ENCODE measurements at places on chromosomes 4 and X.
A peak's percentile ranks its signal among the peaks of the same experiment; 100 is the strongest.

DNA sequence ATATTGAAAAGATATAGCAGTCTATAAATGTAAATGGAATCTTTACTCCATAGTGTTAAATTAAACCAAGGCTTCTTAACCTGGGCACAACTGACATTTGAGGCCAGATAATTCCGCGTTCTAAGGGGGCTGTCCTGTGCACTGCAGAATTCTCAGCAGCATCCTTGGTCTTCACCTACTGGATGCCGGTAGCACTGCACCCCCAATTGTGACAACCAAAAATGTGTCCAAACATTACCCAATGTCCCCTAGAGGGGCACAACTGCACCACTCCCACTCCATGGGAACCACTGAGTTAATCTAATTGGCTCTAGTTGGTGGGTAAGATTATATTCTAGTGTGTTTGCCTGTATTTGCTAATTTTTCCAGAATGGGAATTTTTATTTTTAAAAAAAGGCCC lies 16.6 kb downstream of the AP1S2 start:
- peak; percentile 9 for DNase-seq

DNA sequence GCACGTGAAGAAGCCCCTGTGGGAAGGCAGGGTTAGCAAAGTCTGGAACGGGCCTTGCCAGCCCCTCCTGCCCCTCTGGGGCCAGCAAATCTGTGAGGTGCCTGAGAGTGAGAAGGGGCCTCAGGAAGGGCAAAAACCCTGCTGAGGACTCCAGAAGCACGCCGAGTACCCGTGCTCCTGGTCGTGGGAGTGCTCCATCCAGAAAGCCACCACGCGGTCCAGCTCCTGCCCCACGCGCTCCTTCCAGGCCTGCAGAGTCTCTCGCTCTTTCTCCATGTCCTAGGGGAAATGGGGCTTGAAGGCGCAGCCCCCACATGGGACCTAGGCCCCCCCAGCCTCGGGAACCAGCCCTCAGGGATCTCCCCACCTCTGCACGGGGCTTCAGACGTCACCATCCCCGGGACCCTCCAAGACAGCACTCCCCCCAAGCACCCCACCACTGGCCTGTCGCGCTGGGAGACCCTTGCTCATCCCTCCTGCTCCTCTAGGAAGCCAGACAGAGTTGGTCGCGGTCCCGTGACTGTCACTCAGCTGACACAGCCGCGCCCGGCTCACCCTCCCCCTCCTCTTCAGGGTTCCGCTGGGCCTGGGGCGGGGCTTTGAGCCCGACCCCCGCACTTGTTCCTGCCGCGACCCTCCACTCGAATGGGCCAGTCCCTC lies at the start of gene RENBP:
RENBP (minus strand) TSS at position 504 of the 660 bp plus-strand sequence; CDS start at position 471, 33 bp downstream.
- peak; percentile 60 for DNase-seq

GRCh38 chr4:124762956-124763355 lies 50.4 kb upstream of the ANKRD50 start:
- DNase-seq: no peak

- no peak for DNase-seq
Observed at GRCh38 chr4:94758700-94759399, 1.1 kb downstream of the BMPR1B start.

DNA sequence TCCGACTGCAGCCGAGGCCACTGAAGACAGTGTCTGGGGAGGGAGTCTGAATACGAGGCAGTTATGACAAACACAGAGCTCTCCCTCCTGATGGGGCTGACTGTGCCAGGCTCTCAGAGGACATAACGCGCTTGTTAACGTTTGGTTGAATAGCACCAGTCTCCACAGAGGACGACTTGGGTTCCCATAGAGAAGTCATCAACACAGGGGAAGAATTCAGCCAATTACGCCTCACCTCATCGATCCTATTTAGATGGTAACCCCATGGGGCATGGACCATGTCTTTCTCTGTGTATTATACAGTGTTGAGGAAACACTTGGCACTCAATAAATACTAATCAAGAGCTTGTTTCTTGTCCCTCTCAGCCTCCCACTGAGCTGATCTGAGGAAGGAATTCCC lies 642.6 kb upstream of the LCORL start:
- DNase-seq: no peak
